ENCODE measurements at places on chromosomes 13 and 19. TPM values are rescaled to one million over a fixed set of nuclear protein-coding genes. Genes with fewer than 3 reads are reported as not detected.

The UHRF1 gene
- 7.3 TPM for total RNA-seq

The MAP4K1 gene
- total RNA-seq, result not detected

The SLITRK5 gene
- under 0.01 TPM for total RNA-seq

The OR7A5 gene
- total RNA-seq, result not detected

The KLC3 gene
- 96.0 TPM for total RNA-seq

The MAST1 gene
- total RNA-seq, result 0.28 TPM

The HOMER3 gene
- total RNA-seq, result 48.5 TPM

The JAK3 gene
- 0.78 TPM for total RNA-seq

The SAMD4B gene
- 86.7 TPM for total RNA-seq

Measured in nasal cavity respiratory epithelium epithelial cell of viscerocranial mucosa (primary cell).